ENCODE measurements at places on chromosomes 4 and X.

- DNase-seq, result no peak
- H3K27ac ChIP-seq, result no peak overlapping the region
- H3K36me3 ChIP-seq, result no peaks in the 10 kb centered on the region
- H3K4me1 ChIP-seq, result no peaks in the 10 kb centered on the region
Observed at GRCh38 chr4:181870326-181870725, 372.9 kb upstream of the TENM3 start.

DNA sequence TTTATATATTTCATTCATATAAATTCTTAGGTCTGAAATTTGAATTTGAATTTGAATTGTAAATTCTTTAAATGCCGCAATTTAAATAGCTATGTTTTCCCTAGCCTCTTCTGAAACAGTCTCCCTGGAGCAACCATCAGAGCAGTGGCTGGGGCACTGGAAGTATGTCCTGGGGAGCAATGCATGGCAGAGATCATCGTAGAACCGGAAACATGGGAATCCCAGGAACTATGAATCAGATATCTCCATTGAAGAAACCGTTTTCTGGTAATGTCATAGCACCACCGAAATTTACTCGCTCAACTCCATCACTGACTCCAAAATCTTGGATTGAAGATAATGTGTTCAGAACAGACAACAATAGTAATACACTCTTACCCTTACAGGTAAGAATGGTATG lies 4.9 kb downstream of the CPEB2 start:
- H3K4me1 ChIP-seq, result peaks cover 8% of the 10 kb centered on the region
- no peaks in the 10 kb centered on the region for H3K27me3 ChIP-seq
- H3K36me3 ChIP-seq, result peaks cover 46% of the 10 kb centered on the region
- H3K4me3 ChIP-seq, result no peak overlapping the region
- no peak overlapping the region for H3K27ac ChIP-seq
- no peak for DNase-seq

DNA sequence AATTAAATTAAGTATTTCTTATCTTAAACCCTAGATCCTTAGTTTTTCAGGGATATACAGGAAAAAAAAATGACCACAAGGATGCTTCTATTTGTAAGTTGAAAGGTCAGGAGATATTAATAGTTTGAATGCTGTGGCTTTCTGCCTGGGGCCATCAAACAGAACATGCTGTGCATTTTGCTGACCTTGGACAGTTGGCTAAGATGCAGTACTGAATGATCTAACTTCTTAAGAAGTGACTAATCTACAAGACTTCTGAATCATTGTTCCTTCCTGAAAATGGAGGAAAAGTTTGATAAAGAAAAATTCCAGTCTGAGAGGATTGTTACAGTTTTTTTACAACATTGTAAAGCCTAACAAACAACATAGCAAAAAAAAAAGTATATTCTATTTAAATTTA lies 237.8 kb upstream of the JADE1 start:
- no peak for DNase-seq
- no peak overlapping the region for H3K4me3 ChIP-seq
- H3K4me1 ChIP-seq, result peaks cover 25% of the 10 kb centered on the region
- H3K27me3 ChIP-seq, result no peaks in the 10 kb centered on the region

DNA sequence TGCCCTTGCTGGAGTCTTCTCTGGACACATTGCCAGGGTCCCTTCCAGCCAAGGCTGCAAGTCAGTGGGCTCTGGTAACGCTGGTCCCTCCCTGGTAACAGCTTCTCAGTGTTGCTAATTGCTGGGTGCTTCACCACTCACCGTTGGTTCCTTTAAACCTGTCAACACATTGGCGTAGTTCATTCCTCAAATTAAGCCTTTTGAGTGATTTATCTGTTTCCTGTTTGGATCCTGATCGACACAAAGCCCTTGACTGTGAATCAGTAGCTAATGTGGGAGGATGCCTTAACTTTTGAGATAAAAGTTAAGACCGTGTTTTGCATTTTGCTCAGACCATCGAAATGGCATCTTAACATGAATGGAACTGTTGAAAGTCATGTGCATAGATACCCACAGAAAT lies 125.9 kb downstream of the AMELX start:
- no peaks in the 10 kb centered on the region for H3K36me3 ChIP-seq
- H3K27ac ChIP-seq, result no peak overlapping the region
- no peak overlapping the region for H3K4me3 ChIP-seq
- H3K4me1 ChIP-seq, result no peaks in the 10 kb centered on the region

GRCh38 chr4:150010525-150011126 lies 67.6 kb upstream of the DCLK2 start:
- no peaks in the 10 kb centered on the region for H3K4me1 ChIP-seq
- H3K36me3 ChIP-seq, result no peaks in the 10 kb centered on the region
- H3K27ac ChIP-seq, result no peak overlapping the region
- DNase-seq, result no peak
- H3K4me3 ChIP-seq, result no peak overlapping the region

- H3K27me3 ChIP-seq, result no peaks in the 10 kb centered on the region
- H3K36me3 ChIP-seq, result no peaks in the 10 kb centered on the region
- no peaks in the 10 kb centered on the region for H3K4me1 ChIP-seq
Observed at GRCh38 chrX:13837290-13837745, 20.4 kb upstream of the GPM6B start.

Data from RWPE2 (cell line).